ENCODE measurements at places on chromosomes 16 and 17. TPM values are rescaled to one million over a fixed set of nuclear protein-coding genes. Genes with fewer than 3 reads are reported as not detected.

Gene GNAO1
- 26.8 TPM for total RNA-seq

- peak overlapping the region; percentile 50 for H3K27ac ChIP-seq
- H3K4me3 ChIP-seq: no peak overlapping the region
- peaks cover 7% of the 10 kb centered on the region for H3K4me1 ChIP-seq
- no peaks in the 10 kb centered on the region for H3K36me3 ChIP-seq
- DNase-seq: no peak
Measured at GRCh38 chr16:81752876-81753227, 26.2 kb upstream of the PLCG2 start.

Gene TMEM88
- 27.8 TPM for total RNA-seq

- peaks cover 9% of the 10 kb centered on the region for H3K36me3 ChIP-seq
- no peak for DNase-seq
- no peak overlapping the region for H3K4me3 ChIP-seq
- H3K27ac ChIP-seq: no peak overlapping the region
- H3K4me1 ChIP-seq: no peaks in the 10 kb centered on the region
- H3K27me3 ChIP-seq: no peaks in the 10 kb centered on the region
Measured at GRCh38 chr16:25157271-25157875, 45.8 kb downstream of the LCMT1 start.

- DNase-seq: peak; percentile 75
- peak overlapping the region; percentile 56 for H3K27ac ChIP-seq
- H3K36me3 ChIP-seq: no peaks in the 10 kb centered on the region
- H3K4me3 ChIP-seq: no peak overlapping the region
- peaks cover 34% of the 10 kb centered on the region for H3K4me1 ChIP-seq
Measured at GRCh38 chr16:2486645-2487516, 12.0 kb downstream of the TBC1D24 start.

DNA sequence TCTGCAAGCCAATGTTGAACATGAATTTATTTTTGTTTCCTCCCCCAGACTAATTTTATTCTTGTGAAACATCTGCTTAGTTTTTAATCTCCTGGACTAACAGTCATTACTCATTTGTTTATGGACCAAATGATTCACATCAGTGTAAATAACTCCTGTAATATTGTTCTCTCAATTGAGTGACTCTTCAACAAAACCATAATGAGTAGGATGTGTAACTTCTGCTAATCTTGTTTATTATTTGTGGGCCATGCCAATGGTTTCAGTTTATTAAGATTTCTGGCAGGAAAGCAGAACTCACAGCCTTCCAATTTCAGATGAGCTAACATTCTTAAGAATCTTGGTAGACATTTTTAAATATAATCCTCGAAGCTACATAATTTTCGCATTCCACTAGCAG is 1216.3 kb upstream of the GOT2 start:
- no peak overlapping the region for H3K4me3 ChIP-seq
- no peaks in the 10 kb centered on the region for H3K4me1 ChIP-seq
- DNase-seq: no peak
- no peak overlapping the region for H3K27ac ChIP-seq

GRCh38 chr17:51230306-51230705 is 29.5 kb downstream of the MBTD1 start:
- no peaks in the 10 kb centered on the region for H3K27me3 ChIP-seq
- no peaks in the 10 kb centered on the region for H3K36me3 ChIP-seq
- DNase-seq: no peak
- H3K4me1 ChIP-seq: peaks cover 7% of the 10 kb centered on the region

Gene HBZ
- total RNA-seq: not detected

- no peak overlapping the region for H3K27ac ChIP-seq
- H3K4me1 ChIP-seq: no peaks in the 10 kb centered on the region
- no peaks in the 10 kb centered on the region for H3K27me3 ChIP-seq
- no peak overlapping the region for H3K4me3 ChIP-seq
- no peak for DNase-seq
Measured at GRCh38 chr17:80138856-80139426, 8.0 kb downstream of the EIF4A3 start.

GRCh38 chr16:4685776-4686496 is 7.4 kb upstream of the NUDT16L1 start:
- DNase-seq: peak; percentile 59
- no peak overlapping the region for H3K4me3 ChIP-seq
- peaks cover 78% of the 10 kb centered on the region for H3K36me3 ChIP-seq
- H3K27ac ChIP-seq: no peak overlapping the region

Gene TBC1D3C
- not detected for total RNA-seq

Gene ITGAD
- 0.41 TPM for total RNA-seq

- H3K4me3 ChIP-seq: no peak overlapping the region
- DNase-seq: no peak
- H3K4me1 ChIP-seq: no peaks in the 10 kb centered on the region
- no peaks in the 10 kb centered on the region for H3K27me3 ChIP-seq
- H3K36me3 ChIP-seq: no peaks in the 10 kb centered on the region
- no peak overlapping the region for H3K27ac ChIP-seq
Measured at GRCh38 chr16:80158766-80159165, 382.0 kb upstream of the DYNLRB2 start.

- H3K27me3 ChIP-seq: no peaks in the 10 kb centered on the region
- H3K36me3 ChIP-seq: no peaks in the 10 kb centered on the region
- DNase-seq: no peak
- H3K4me1 ChIP-seq: no peaks in the 10 kb centered on the region
Measured at GRCh38 chr17:6948562-6948961, 47.3 kb upstream of the ALOX12 start.

GRCh38 chr17:76154936-76155845 is 14.1 kb upstream of the FOXJ1 start:
- no peak overlapping the region for H3K4me3 ChIP-seq
- H3K27ac ChIP-seq: no peak overlapping the region
- H3K4me1 ChIP-seq: no peaks in the 10 kb centered on the region
- H3K27me3 ChIP-seq: no peaks in the 10 kb centered on the region
- H3K36me3 ChIP-seq: no peaks in the 10 kb centered on the region
- DNase-seq: no peak

GRCh38 chr17:19738073-19738449 is 10.0 kb downstream of the ALDH3A1 start:
- H3K27ac ChIP-seq: no peak overlapping the region
- H3K4me1 ChIP-seq: no peaks in the 10 kb centered on the region
- H3K27me3 ChIP-seq: no peaks in the 10 kb centered on the region
- H3K4me3 ChIP-seq: no peak overlapping the region

GRCh38 chr17:42782166-42783061 is 2.0 kb downstream of the WNK4 start:
- peaks cover 75% of the 10 kb centered on the region for H3K27me3 ChIP-seq
- H3K27ac ChIP-seq: no peak overlapping the region
- H3K36me3 ChIP-seq: peaks cover 23% of the 10 kb centered on the region
- no peak overlapping the region for H3K4me3 ChIP-seq
- no peak for DNase-seq

DNA sequence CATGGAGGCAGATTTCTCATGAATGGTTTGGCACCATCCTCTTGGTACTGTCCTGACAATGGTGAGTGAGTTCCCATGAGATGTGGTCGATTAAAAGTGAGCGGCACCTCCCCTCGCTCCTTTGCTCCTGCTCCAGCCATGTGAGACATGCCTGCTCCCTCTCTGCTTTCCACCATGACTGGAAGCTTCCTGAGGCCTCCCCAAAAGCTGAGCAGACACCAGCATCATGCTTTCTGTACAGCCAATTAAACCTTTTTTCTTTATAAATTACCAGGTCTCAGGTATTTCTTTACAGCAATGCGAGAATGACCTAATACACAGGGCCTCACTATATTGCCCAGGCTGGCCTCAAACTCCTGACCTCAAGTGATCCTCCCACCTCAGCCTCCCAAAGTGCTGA is 12.1 kb downstream of the ZNF500 start:
- no peaks in the 10 kb centered on the region for H3K4me1 ChIP-seq
- no peak overlapping the region for H3K27ac ChIP-seq
- DNase-seq: no peak
- peaks cover 97% of the 10 kb centered on the region for H3K36me3 ChIP-seq
- no peak overlapping the region for H3K4me3 ChIP-seq
- H3K27me3 ChIP-seq: no peaks in the 10 kb centered on the region

Gene KRT17
- not detected for total RNA-seq

- H3K4me3 ChIP-seq: no peak overlapping the region
- peak overlapping the region; percentile 52 for H3K27ac ChIP-seq
- peak; percentile 84 for DNase-seq
- H3K36me3 ChIP-seq: no peaks in the 10 kb centered on the region
Measured at GRCh38 chr17:57518587-57519581, 226.2 kb downstream of the CCDC182 start.

Gene CRHR1
- not detected for total RNA-seq

Gene CFAP97D1
- total RNA-seq: not detected

- H3K27ac ChIP-seq: no peak overlapping the region
- H3K4me3 ChIP-seq: no peak overlapping the region
- no peaks in the 10 kb centered on the region for H3K36me3 ChIP-seq
- H3K27me3 ChIP-seq: peaks cover 2% of the 10 kb centered on the region
- no peaks in the 10 kb centered on the region for H3K4me1 ChIP-seq
Measured at GRCh38 chr17:74515941-74516340, 15.3 kb downstream of the CD300LB start.

DNA sequence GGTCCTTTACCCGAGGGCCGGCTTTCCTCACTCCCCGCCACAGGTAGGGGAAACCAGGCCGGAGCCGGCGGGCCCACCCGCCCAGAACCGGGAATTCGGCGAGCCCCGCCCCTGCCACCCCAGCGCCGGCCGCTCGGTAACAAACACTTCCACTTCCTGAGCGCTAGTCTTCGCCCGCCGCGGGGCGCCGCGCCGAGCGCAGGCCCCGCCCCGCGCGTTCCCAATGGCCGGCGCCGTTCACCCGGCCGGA is 224 bp upstream of the NHERF1 start:
- no peaks in the 10 kb centered on the region for H3K27me3 ChIP-seq
- DNase-seq: no peak
- H3K4me3 ChIP-seq: peak overlapping the region; percentile 81
- H3K4me1 ChIP-seq: peaks cover 44% of the 10 kb centered on the region

DNA sequence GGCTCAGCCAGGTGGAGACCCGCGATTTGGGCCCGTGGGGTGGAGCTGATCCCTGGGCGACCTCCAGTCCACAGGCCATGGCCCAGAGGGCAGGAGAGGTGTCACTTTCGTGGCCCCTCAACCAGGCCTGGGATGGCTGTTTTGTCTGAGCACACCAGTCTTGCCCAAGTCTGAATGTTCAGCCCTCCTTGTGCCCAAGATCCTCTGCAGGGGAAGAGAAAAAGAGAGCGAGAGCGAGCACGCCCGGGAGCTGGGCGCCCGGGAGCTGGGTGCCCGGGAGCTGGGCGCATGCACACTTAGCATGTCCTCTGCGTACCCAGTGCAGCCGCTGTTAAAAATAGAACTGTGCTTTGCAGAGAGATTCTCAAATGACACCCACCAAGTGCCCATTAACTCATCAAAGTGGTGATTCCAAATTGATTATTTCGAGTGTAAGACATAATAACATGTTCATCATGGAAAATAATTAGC is 403.3 kb upstream of the TNRC6C start:
- H3K27ac ChIP-seq: no peak overlapping the region
- peaks cover 5% of the 10 kb centered on the region for H3K4me1 ChIP-seq
- no peak overlapping the region for H3K4me3 ChIP-seq
- H3K27me3 ChIP-seq: no peaks in the 10 kb centered on the region
- peak; percentile 49 for DNase-seq

DNA sequence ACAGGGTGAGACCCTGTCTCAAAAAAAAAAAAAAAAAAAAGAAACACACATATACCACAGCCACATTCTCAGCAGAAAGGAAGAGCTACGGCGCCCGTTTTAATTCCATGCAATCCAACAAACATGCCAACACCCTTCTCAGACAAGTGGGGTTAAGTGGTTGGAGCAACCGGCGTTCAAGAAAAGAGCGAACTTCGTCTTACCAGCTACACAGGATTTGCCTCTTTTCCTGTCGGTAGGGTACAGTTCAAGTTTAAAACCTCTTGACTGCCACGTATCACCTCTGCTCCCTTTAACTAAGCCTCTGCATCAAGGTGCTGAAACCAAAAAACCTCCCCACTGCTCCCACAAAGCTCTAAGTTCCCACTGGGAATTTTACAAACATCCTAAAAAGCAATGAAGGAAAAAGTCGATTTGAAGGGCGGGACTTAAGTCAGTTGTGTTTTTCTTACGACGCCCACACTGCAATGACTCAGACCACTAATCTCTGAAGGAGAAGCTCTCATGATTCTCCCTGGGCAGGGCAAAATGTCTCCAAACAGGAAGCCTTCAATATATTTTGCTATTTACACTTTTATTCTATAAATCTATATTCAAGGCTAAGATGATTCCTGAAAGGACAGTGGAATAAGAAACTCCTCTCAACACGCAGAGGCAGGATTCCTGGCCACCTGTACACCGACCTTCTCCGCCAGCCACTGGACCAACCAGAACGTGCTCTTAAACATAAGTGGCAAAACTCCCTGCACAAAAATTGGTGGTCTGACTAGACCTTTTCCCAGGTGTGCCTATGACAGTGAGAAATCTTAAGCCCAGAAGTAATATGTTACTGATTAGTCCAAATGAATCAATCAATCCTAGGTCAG is 18.8 kb downstream of the SRP68 start:
- H3K36me3 ChIP-seq: peaks cover 100% of the 10 kb centered on the region
- no peak overlapping the region for H3K4me3 ChIP-seq
- no peaks in the 10 kb centered on the region for H3K27me3 ChIP-seq

Gene BCL6B
- total RNA-seq: 17.2 TPM

DNA sequence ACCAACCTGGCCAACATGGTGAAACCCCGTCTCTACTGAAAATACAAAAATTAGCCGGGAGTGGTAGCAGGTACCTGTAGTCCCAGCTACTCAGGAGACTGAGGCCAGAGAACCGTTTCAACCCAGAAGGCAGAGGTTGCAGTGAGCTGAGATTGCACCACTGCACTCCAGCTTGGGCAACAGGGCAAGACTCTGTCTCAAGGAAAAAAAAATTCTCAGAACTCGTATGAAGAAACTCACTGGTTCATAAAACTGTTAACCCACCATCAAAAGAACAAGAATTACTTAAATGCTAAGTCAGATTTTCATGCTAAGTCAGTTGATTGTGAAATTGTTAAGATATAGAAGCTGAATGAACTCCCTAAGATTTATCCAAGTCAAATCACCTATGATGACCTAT is 31.3 kb downstream of the SLC39A11 start:
- no peaks in the 10 kb centered on the region for H3K36me3 ChIP-seq
- no peaks in the 10 kb centered on the region for H3K27me3 ChIP-seq
- H3K27ac ChIP-seq: no peak overlapping the region

GRCh38 chr16:79379095-79379494 is 221.4 kb downstream of the MAF start:
- no peaks in the 10 kb centered on the region for H3K36me3 ChIP-seq
- H3K4me1 ChIP-seq: no peaks in the 10 kb centered on the region
- H3K27ac ChIP-seq: no peak overlapping the region
- no peaks in the 10 kb centered on the region for H3K27me3 ChIP-seq
- no peak for DNase-seq

Gene ALDH3A1
- total RNA-seq: not detected

GRCh38 chr17:78340183-78340955 is 19.5 kb downstream of the SOCS3 start:
- peak overlapping the region; percentile 97 for H3K27ac ChIP-seq
- DNase-seq: no peak
- H3K27me3 ChIP-seq: no peaks in the 10 kb centered on the region
- H3K4me3 ChIP-seq: no peak overlapping the region

DNA sequence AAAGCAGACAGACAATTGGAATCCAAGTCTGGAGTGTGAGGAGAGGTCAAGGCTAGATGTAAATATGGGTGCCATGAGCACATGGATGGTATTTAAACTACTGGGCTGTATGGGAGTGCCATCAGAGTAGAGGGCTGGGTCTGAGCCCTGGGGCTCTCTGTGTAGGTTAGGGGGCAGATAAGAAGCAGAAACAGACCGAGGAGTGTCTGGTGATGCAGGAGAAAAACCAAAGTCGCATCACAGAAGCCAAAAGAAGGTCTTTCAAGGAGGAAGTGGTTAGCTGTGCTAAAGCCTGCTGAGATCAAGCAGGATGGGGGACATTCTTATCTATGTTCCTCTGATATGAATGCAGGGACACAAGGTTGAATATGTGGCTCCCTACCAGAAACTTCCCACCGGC is 1.9 kb downstream of the TSEN54 start:
- H3K27me3 ChIP-seq: no peaks in the 10 kb centered on the region
- no peak overlapping the region for H3K4me3 ChIP-seq
- no peak overlapping the region for H3K27ac ChIP-seq
- DNase-seq: no peak
- peaks cover 31% of the 10 kb centered on the region for H3K4me1 ChIP-seq
